Cardiac ventricle fibroblast (primary cell): ENCODE measurements at places on chromosomes 1 and 21. TPM values are rescaled to one million over a fixed set of nuclear protein-coding genes. Genes with fewer than 3 reads are reported as not detected.

TAL1 gene
- 0.10 and 0.25 TPM in 2 replicates for total RNA-seq

CCDC24 gene
- 3.4 and 4.7 TPM in 2 replicates for total RNA-seq

PLA2G2F gene
- not detected in 2 replicates for total RNA-seq

PLA2G2D gene
- not detected in 2 replicates for total RNA-seq

KIF14 gene
- 0.44 and 1.3 TPM in 2 replicates for total RNA-seq

RNU1-2 gene
- total RNA-seq, result under 0.01 TPM in 2 replicates

SMIM34 gene
- not detected in 2 replicates for total RNA-seq
